ENCODE measurements at places on chromosomes 7 and 10.

DNA sequence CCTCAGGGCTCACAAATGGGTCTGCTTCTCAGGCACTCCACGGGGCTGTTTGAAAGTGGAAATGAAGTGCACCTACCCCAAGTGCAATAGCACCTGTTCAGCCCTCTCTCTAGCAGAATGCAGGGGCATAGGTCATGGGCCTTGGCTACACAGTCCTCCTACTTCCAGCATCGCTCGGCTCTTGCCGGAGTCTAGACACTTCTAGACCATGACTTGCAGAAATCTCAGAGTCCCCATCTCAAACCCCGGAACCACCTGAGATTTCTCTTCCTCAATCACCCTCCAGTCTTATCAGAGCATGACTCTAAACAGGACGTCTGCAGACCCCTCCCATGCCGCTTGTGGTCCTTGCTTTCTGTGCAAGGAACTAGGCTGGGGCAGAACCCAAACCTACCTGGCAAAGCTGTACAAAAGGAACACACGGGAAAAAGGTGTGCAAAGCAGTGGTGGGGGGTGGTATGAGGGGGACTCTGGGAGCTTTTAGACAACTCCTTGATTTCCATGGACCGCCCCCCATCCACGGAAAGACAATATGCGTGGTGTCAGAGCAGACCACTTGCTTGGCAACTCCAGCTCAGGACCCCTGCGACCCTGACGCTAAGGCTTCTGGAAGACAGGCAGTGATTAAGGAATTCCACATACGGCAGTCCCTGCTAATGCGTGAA is 13.8 kb downstream of the TMEM273 start:
- no peak for DNase-seq

- DNase-seq, result no peak
These were observed 4.2 kb downstream of the FEZF1 start for GRCh38 chr7:122300211-122300932.

DNA sequence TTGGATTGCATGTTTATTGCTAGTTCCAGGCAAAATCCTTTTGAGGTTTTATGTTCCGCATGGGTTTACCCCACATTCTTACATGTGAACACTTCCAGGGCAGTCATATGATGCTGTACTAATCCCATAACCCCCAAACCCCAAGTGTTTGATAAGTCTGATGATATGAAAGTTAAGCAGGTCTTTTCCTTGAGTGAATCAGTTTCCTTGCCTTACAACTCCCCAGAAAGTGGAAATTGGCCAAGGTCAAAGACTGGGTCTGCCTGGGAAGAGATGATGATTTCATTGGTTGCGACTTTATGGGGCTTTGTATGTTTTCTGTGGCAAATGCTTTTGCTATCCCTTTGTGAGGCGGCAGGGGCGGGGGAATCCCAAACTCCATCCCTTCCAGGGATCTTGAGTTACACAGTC is 24.7 kb downstream of the AFAP1L2 start:
- DNase-seq, result no peak

GRCh38 chr7:132095111-132095765 is 481.0 kb downstream of the PLXNA4 start:
- DNase-seq, result no peak

DNA sequence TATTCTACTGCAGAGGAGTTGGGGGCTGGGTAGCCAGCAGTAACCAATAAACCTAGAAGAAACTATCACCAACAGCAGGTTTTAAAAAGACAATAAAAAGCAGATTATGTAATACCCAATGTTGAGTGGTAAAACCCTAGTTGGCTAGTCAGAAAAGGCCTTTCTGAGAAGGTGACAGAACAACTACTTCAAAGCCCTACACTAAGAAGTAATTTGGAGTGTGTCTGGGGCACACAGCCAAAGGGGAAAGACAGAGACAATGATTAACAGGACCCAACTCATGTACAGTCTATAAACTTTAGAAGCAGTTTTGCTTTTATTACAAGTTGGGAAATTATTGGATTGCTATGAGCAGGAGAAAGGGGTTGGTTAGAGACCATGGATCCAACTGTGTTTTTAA is 77.2 kb upstream of the TMEM106B start:
- DNase-seq, result no peak

DNA sequence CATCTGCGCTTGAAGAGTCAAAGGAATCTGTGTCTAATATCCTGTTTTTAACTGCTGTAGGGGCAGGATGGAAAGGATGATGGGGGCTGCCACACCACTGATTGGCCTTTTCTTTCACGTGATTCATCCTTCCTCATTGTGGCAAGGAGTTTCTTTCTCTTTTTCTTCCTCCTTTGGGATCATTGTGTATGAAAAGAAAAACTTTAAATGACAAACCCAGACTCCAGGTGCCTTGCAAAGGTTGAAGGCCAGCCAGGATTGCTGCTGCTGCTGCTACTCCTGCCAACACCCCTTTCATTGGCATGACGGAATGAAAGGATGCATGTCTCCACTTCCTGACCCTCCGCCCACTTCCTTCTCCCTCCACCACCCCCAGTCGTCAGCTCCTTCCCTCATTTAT is 6.5 kb upstream of the OIT3 start:
- DNase-seq, result no peak

DNA sequence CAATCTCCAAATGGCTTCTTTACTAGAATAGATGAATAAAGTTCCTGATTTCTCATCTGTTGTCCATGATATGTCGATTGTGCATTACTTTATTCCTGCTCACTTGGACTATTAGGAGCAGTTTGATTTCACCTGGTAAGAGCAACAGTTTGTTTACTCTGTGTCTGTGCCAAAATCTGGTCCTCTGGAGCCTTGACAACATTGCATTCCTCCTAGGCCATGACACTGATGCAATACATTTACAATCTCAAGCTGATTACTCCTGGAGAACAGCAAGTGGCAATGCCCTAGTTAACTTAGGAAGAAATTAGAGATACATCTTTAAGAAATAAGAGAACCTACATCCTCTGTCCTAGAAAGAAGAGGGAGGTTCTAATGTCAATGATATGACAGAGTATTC is 71.8 kb downstream of the SGCE start:
- DNase-seq, result peak; percentile 48

GRCh38 chr10:72058989-72059842 is 29.1 kb downstream of the SPOCK2 start:
- DNase-seq, result peak; percentile 37

GRCh38 chr10:79348640-79348988 is 1.3 kb downstream of the PPIF start:
- DNase-seq, result peak; percentile 21

GRCh38 chr10:122642726-122643605 is 56.7 kb downstream of the C10orf120 start:
- no peak for DNase-seq

- peak; percentile 97 for DNase-seq
These were observed at the start of gene AUTS2 for GRCh38 chr7:69598081-69598486. AUTS2 (plus strand) TSS chr7:69598475; CDS start chr7:69599654, 1,179 bp downstream.

GRCh38 chr7:84629216-84629615 is 434.6 kb upstream of the SEMA3A start:
- DNase-seq, result no peak

DNA sequence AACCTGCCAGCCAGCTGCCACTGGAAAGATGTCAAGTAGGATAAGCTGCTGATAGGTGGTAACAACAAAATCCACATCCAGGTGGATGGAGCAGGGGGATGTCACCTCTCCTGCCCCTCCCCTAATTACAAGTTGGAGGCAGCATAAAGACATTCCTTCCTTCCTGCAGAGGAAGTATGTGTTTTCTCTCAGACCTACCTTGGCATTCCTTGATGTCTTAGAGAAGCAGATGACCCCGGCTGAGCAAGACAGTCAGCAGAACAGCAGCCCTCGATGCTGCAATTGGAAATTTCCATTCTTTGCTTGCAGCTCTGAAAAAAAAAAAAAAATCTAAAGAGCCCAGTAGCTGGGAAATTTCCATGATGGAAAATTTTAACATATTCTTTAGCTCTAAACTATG is 137.5 kb upstream of the MKLN1 start:
- DNase-seq, result peak; percentile 62

GRCh38 chr10:10818082-10818481 is 199.6 kb upstream of the CELF2 start:
- DNase-seq, result peak; percentile 17

DNA sequence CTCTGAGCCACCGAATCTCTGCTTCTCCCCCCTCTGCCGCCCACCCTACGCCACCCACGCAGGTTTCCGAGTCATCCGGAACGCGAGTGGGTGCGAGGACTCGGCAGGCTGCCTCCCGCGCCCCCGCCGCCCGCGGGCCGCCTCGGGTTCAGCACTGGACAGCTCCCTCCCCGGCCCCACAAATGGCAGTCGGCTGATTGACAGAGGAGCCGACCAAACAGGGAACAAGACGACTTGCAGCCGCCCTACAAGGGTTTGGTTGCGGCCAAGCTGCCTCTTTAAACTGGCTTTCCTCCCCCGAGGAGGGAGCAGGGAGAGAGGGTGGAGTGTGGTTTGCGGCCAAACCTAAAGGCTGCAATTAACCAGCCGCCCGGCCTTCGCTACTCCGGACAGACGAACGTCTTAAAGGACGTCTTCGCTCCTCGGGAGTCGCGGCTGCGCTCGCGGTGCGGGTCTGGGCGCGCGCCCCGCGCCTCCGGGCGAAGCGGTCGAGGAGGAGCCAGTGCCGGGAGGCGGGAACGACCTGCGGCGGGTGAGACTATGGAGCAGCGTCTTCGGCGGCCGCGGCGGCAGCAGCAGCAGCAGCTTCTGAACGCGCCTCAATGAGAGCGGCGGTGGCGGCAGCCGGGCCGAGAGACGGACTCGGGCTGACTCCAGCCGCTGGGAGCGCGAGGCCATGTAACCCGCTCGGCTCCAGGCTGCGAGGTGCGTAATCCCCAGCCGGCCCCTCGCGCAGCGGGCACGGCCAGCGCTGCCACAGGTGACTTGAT is at the start of gene GPR158:
Gene GPR158 (plus strand): TSS at position 541 of the 770 bp plus-strand sequence. CDS start 420 bp downstream, outside the sequence.
- peak; percentile 88 for DNase-seq

- peak; percentile 70 for DNase-seq
These were observed 203.6 kb downstream of the ZNF365 start for GRCh38 chr10:62577666-62578291.

DNA sequence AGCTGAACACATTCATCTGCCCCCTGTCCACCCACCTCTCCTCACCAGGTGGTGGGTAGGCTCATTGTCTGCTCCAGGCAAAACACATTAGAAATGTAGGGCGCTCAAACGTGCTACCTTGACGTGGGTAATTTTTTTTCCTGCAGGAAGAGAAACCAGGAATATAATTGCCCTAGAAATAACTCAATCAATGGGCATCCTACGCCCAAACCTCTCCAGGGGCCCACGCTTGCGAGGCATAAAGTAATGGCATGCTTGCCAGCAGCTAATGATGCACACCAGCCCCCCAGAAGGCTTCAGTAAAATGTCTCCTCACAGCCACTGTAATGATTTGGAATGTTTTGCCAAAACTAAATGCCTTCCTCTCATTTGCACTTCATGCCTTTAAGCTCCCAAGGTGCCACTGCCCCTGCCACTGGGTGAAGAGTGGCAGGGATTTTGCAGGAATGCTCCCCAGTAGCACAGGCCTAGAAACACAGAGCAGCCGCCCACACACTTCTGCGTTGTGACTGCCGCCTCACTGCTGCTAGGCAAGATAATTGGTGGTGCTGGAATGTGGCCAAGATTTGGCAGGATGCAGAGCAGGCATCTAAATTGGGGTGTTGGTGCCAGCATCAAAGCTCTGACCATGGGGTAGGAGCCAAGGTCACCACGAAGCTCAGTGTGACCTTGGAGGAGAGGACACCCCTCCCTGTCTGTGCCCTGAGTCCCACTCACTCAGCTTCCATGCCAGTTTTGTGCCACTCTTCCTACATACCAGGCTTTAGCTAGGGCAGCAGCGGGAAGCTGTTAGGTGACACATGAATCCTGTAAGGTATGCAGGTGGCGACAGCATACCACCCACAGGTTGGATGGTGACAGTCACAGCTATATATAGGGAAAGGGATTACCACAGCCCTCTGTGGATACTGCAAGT is 48.7 kb upstream of the PPP1R3C start:
- no peak for DNase-seq

- no peak for DNase-seq
These were observed 656.3 kb upstream of the CELF2 start for GRCh38 chr10:10361301-10361885.

GRCh38 chr7:107108793-107109371 is 59.9 kb upstream of the HBP1 start:
- no peak for DNase-seq

- DNase-seq, result peak; percentile 43
These were observed 4.5 kb upstream of the DGKI start for GRCh38 chr7:137850972-137851945.

- no peak for DNase-seq
These were observed 16.6 kb upstream of the SLC18A3 start for GRCh38 chr10:49593564-49593875.

DNA sequence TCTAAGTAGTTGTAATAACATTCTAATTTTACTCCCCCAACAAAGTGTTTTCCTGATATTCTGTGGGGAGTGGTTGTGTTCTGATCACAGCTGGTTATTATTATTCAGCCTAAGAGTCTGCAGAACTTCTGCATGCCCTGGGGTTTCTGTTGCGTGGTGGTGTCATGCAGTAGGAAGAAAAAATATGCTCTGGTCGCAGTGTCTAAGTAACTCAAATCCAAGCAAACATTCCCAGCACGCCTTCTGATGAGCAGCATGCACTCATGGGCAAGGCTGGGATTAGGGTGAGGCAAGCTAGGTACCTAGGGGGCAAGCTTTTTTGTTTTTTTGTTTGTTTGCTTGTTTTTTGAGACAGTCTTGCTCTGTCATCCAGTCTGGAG is 112.8 kb upstream of the KMT2E start:
- DNase-seq, result peak; percentile 34

- no peak for DNase-seq
These were observed 1250.3 kb downstream of the REEP3 start for GRCh38 chr10:64771253-64772050.
